ENCODE measurements at places on chromosomes 1 and 21. TPM values are rescaled to one million over a fixed set of nuclear protein-coding genes. Genes with fewer than 3 reads are reported as not detected.

Gene NKAIN1
- 1.0 TPM for total RNA-seq

Gene MXRA8
- total RNA-seq, result not detected

Gene CGN
- total RNA-seq, result not detected

Gene VHLL
- total RNA-seq, result not detected

Gene FAM3B
- total RNA-seq, result not detected

Gene ADAMTS5
- not detected for total RNA-seq

Gene IVL
- total RNA-seq, result not detected

Gene PTPRF
- 32.0 TPM for total RNA-seq

Gene GALE
- total RNA-seq, result 37.2 TPM

Gene SPRR2G
- not detected for total RNA-seq

Gene GNAT2
- not detected for total RNA-seq

GRCh38 chr1:184854496-184855140 lies 100.0 kb upstream of the EDEM3 start:
- no peak for DNase-seq

- no peak for DNase-seq
These were observed 174.9 kb downstream of the DHRS3 start for GRCh38 chr1:12443151-12443550.

DNA sequence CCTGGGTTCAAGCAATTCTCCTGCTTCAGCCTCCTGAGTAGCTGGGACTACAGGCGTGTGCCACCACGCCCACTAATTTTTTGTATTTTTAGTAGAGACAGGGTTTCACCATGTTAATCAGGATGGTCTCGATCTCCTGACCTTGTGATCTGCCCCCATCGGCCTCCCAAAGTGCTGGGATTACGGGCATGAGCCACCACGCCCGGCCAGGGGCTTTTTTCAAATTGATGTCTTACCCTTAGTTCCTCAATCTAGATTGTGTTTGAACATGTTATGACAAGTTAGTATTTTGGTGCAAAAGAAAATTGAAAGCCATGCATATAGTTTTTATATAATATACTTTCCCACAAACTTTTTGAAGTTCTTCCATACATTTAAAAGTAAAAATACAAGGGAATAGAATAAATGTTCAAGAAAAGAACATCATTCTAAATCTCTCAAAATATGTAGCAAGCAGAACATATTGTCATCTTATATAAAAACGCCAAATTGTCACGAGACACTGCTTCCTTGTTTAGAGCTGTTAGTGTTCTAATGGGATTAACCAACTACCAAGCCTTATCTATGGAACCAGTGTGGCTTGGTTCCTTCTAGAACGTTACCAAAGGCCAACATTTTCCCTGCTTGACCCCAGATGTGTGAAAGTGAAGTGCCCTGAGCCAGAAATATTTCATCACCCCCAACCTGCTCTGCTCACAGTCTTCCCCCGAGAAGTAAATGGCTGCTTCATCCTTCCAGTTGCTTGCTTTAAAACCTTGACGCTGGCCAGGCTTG lies 9.5 kb upstream of the PLEKHM2 start:
- DNase-seq, result no peak

GRCh38 chr1:39269791-39270342 lies 65.4 kb downstream of the MACF1 start:
- peak; percentile 74 for DNase-seq

GRCh38 chr1:28718586-28719331 lies 18.0 kb upstream of the YTHDF2 start:
- DNase-seq, result peak; percentile 36

DNA sequence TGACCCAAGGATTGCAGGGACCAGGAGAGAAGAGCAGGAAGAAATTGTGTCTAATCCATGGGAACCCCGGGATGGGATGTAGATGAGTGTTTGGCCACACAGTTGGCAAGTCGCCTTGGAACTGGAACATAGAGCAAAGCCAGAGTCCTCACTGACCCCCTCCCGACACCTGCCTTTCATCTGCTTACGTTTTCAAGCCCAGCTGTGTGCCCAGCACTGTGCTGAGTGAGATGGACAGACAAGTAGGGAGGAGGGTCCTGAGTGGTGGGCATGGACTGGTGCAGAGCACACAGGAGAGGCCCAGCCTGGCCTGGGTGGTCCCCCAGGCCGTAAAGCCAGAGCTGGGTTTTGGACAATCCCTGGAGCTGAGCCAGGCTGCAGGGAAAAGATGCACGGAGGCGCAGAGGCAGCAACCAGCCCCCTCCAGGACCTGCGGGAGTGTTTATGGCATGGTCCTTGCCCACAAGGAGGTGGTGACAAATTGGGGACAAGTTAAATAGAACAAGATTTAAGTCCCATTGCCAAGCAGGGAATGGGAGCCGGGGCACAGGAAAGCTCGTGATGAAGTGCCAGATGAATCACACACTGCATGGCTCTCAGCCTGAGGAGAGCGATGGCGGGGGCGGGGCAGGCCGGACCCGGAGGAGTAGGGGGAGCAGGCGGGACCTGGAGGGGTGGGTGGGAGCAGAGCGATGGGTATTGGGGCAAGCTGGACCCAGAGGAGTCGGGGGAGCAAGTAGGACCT lies 157.8 kb upstream of the VAMP3 start:
- no peak for DNase-seq

DNA sequence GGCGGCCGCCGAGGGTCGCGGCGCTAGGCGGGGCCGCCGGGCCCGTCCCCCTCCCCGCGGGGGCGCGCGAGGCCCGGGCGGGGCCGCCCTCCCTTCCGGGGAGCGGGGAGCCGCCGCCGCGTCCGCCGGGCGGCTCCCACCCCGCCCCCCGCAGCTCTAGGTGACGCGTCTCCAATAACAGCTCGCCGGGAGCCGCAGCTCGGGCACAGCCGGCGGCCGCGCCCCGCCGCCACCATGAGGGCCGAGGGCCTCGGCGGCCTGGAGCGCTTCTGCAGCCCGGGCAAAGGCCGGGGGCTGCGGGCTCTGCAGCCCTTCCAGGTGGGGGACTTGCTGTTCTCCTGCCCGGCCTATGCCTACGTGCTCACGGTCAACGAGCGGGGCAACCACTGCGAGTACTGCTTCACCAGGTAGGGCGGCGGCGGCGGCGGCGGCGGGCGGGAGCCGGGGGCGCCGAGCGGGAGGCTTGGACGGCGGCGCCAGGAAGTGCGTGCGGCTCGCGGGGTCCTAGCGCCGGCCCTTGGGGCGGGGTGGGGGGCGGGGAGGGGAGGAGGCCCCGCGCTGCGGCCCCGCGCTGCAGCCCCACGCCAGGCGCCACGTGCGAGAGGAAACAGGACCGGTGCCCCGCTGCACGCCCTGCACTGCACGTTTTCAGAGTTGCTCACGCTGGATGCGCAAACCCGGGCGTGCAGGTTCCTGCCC lies at the start of gene SMYD2:
Gene SMYD2 (plus strand): TSS at position 139 of the 699 bp plus-strand sequence. CDS start 96 bp downstream, at position 235.
- peak; percentile 58 for DNase-seq

- DNase-seq, result no peak
These were observed 54.7 kb downstream of the LBR start for GRCh38 chr1:225373155-225373554.

DNA sequence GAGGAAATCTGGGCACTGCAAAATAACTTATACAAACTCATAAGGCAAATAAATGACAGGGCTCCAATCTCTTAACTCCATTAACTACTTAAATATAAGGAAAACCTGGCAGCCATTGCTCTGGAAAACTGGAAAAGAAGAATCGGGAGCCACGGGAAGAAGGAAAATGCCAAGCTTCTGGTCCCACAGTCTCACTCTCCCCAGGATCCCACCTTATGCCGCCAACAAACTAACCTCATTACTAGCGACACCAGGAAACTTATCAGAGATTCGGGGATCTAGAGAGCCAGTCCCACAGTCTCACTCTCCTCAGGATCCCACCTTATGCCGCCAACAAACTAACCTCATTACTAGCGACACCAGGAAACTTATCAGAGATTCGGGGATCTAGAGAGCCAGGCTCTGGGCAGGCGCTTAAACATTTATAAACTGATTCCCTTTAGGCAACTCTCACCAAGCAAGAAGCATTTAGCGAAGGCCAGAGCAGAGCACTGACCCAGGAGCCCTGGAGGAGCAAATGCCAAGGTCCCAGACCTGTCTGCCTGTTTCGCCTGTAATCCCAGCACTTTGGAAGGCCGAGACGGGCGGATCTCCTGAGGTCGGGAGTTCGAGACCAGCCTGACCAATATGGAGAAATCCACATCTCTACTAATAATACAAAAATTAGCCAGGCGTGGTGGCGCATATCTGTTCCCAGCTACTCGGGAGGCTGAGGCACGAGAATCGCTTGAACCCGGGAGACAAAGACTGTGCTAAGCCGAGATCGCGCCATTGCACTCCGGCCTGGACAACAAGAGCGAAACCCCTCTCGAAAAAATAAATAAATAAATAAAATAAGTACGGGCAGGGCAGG lies 720 bp downstream of the PSMB2 start:
- DNase-seq, result no peak

DNA sequence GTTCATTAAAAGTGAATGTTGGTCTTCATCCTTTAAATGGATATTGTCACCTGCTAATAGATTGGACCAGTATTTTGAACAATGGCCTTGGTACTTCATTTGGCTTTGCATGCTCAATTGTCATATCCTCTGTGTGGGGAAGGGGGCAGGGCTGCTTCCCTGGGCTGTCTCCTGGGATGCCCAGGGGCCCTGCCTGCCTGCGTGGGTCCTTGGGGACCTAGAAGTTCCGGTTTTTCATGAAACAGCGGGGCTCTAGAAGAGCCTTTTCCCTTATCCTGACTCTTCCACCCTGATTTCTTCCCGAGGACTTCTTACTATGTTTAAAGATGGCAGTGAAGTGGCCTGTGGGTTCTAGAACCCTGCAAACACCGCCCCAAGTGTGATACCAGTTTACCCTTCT lies 97.5 kb downstream of the DISC1 start:
- DNase-seq, result no peak

- DNase-seq, result no peak
These were observed 11.7 kb downstream of the PTGFRN start for GRCh38 chr1:116921301-116921885.

DNA sequence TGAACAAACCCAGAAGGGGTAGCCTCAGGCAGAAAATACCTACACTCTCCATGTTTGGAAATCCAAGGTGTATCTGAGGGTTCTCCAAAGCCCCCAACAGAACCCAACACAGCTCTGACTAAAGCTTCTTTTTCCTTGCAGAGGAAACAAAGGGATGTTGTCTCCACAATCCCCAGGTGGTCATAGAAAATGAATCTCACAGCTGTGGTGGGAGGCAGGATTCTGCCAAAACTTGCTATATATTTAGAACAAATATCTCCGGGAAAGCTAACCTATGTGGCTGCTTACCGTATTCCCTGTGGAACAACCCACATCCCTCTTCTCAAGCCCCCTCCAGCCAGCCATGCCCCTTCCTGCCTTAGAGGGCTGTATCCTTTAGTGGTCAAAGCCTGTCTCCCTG lies 406.1 kb downstream of the PRDM2 start:
- no peak for DNase-seq

DNA sequence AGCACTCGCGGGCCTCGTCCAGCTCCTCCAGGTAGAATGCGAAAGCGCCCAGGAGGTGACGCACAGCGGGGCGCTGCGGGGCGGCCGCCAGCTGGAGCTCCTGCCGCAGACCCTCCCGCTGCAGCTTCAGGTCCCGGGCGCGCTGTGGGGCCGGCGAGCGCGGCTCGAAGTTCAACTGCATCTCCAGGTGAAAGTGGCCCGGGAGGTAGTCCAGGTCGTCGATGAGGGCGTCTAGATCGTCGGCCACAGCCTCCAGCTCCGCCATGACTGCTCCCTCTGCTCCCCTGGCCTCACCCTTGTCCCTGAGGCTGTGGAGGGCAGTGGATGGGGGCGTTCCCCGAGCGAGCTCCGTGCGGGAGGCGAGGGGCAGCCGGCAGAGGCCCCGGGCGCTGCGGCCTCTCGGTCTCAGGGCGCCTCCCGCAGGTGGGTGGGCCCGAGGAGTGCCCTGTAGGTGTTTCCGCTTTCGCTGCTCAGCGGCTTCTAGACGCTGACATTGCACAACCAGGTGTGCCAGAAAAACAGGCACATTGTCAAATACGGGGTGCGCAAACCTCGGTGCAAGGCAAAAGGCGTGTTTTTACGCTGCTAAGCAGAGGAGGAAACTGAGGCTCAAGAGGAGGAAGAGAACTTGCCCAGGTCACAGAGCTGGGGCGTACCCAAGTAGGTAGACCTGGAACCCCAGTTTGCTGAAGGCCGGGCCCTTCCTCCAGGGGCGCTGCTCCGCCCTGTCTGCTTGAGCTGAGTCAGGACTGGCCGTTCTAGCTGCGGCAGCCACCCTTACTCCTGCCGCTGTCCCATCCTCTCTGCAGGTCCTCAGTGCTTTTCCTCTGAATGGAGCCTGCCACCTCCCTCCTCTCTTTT lies at the start of gene TTC22:
Gene TTC22 (minus strand): TSS at position 425 of the 861 bp plus-strand sequence. CDS start 160 bp downstream, at position 265.
- DNase-seq, result no peak

- no peak for DNase-seq
These were observed 21.3 kb downstream of the SCAF4 start for GRCh38 chr21:31710586-31710985.

GRCh38 chr1:234062166-234062565 lies 157.7 kb downstream of the SLC35F3 start:
- DNase-seq, result peak; percentile 25

DNA sequence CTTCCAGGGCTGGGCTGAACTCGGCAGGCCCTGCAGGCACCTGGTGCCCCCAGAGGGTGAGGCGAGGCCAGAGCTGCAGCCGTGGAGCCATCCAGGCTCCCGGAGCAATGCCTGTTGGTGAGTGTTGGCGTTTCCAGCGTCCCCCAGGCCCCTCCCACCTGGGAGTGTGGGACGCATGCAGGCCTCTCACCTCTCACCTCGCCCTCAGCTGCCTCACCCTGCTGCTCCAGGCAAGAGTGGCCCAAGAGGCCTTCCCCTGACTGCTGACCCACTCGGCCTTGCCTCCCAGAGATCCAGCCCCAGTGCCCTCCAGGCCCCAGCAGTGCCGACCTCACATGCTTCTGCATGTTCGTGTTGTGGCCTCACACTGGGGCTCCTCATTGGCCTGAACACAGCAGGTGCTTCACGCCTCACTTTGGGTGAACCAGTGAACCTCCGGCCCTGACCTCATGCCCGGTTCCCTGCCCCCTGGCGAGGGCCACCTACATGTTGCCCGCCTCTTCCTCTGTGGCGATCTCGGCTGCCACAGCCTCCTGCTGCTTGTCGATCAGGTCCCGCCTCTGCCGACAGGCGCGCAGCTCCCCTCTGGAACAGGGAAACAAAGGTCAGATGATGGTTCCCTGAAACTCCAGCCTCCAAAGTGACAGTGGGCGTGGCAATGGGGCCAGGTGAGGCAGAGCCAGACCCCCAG lies 17.0 kb downstream of the CFAP74 start:
- no peak for DNase-seq

- DNase-seq, result no peak
These were observed 75.5 kb upstream of the RAB3GAP2 start for GRCh38 chr1:220347654-220348175.

DNA sequence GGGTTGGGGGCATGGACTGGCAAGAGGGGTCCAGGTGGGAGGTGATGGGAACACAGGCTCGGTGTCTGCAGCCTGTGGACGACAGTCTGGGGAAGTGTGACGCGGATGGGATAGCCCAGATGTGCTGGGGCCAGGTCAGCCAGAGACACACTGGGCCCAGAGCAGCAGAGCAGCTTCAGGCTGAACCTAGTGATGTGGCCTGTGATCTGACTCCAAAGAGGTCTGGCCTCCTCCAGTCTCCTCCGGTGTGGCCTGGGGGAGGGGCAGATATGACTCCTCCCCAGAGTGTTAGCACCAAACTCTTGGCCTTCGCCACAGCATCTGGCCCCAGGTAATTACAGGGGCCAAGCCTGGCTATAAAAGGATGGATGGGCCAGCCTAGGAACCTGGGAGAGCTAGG lies 13.5 kb downstream of the EFNA3 start:
- DNase-seq, result no peak

- DNase-seq, result no peak
These were observed 35.0 kb upstream of the ECE1 start for GRCh38 chr1:21325231-21325718.

- no peak for DNase-seq
These were observed 37.0 kb downstream of the CCDC185 start for GRCh38 chr1:223430236-223430635.

- DNase-seq, result no peak
These were observed 873 bp upstream of the PI4KB start for GRCh38 chr1:151327903-151328674.
